ENCODE measurements at places on chromosomes 16 and 17. TPM values are rescaled to one million over a fixed set of nuclear protein-coding genes. Genes with fewer than 3 reads are reported as not detected.

Gene CFAP119
- 2.3 TPM for total RNA-seq

Gene FXR2
- 63.1 TPM for total RNA-seq

DNA sequence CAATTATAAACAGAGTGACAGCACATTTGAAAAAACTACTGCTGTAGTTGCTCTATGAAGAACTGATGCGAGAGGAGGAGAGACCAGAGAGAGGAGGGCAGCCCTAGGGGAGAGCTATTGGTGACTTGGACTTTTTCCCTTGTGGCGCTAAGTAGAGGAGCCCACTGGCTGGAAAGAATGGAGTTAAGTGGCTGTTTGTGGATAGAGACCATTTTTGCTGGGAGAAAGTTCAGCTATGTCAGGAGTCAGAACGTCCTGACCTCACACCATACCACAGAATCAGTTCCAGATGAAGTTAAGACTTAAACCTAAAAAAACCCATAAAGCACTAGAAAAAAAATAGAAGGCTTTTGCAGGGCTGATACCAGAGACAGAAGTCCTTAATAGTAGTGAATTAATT is 2.0 kb downstream of the POLR2A start:
- no peak for DNase-seq

DNA sequence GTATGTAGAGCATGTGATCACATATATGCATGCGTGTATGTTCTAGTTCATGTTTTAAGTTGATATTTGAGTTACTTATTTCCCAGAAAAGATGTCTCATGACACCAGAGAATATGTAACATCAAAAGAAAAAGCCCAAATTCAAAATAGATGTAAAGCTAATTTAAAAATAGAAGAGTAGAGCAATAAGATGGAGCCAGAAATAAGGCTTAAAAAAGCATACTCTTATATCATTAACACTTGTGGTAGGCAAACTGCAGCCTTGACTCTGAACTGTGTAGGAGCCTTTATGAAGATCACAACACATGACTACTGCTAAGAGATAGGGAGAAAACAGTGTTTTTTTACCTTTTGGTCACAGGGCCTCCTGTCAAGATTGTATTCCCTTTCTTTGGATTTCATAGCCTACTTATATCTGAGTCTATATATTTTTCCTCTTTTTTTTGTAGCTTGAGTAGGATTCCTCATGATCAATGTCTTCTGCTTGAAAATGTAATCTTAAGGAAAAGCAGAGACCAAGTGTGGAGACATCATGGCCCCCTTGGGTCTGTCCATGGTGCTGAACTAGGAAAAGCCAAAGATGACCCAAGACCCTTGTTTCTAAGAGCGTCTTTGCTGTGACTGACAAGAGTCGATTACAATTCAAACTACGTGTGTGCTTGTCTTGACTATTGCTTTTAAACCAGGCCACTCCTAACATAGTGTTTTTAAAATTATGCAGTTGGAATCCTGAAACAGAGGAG is 390.4 kb downstream of the SHISA9 start:
- DNase-seq: no peak

Gene TEKT1
- total RNA-seq: not detected

DNA sequence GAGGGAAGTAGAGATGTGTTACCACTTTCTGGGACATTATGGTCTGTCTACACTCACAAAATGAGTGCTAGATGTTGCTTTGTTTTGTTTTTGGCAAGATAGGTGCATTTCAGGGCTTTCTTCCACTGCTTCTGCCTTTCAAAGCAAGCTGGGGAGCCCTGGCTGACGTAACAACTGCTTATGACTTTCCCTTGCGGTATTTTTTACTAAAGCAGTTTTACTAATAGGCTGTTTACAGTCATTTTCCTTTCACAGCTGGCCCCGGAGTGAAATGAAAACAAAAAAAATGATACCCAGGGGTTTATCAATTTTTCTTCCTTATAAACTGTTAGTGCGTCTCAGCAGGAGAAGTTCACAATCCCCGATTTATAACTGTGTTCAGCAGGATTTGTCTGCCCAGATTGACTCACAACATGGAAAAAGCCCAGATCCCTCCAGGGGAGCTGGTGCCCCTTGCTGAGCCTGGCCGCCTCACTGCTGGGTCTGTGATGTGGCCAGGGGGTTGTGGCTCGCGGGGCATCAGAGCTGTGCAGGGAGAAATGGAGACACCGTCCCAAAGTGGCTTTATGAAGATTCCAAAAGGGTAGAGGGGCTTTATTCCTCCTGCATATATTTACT is 184.4 kb upstream of the HS3ST3A1 start:
- no peak for DNase-seq

- DNase-seq: no peak
Observed at GRCh38 chr16:66269617-66270332, 96.7 kb upstream of the CDH5 start.

GRCh38 chr16:19574615-19575014 is 19.1 kb downstream of the VPS35L start:
- DNase-seq: no peak

GRCh38 chr17:47888293-47888692 is 7.7 kb upstream of the SP2 start:
- no peak for DNase-seq

DNA sequence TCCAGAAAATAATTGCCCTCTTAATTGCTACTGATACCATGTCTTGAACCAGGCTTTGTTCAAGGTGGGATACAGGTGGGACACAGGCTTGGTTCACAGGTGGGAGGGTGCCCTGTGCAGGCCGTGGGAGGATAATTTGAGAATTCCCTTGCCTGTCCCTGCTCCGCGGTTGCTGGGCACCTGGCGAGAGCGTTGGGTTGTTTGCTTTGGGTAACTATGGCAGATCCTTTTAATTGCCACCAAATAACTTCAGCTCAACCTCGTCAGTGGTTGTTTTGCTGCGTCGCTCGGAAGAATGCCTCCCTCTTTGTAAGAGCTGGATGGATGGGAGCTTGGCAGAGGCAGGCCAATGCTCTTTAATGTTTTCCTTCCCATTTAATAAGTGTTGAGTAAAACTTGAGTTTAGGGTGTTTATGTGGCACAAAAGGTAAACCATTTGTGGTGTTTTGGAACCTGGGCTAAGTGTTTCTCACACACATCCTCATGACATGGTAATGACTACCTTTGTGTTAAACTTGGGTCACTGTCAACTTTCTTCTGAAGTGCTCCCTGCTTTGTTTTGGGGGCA is 202.5 kb downstream of the MSI2 start:
- no peak for DNase-seq

GRCh38 chr16:10514369-10515055 is 65.9 kb downstream of the EMP2 start:
- no peak for DNase-seq

DNA sequence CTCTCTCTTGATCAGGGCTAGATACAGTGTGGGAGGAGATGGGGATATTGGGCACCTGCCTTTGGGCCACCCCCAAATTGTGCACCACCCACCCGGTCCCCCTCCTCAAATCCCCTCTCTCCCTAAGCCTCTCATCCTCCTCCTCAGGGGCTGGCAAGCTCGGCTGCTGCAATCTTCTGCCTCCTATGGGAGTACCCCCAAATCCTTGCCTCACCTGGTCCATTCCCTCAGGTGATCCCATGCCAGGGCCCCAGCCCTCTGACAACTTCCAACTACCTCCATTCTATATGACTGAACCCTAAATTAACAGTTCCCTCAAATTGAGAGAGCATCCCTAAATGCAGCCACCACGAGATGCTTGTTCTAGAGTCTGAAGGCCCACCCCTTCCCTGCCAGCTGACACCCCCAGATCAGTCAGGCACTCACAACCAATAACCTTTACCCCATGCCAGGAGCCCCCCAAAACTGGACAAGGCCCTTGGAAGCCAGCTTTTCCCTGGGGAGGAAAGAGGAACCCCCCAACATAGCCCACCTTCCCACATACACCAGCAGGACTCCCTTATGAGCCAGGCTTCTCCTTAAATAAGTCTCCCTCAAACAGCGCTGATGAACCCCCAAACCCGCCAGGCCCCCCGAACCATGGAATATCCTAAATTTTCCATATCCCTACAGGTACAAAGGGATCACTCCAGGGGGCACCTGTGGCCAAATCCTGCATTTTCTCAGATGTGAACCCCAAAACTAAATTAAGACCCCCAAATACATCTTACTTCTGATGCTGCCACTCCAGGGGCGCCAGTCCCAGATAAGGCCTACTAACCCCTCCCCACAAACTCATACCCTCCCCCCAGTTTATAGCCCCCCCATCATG is 3.2 kb downstream of the DLG4 start:
- DNase-seq: no peak

DNA sequence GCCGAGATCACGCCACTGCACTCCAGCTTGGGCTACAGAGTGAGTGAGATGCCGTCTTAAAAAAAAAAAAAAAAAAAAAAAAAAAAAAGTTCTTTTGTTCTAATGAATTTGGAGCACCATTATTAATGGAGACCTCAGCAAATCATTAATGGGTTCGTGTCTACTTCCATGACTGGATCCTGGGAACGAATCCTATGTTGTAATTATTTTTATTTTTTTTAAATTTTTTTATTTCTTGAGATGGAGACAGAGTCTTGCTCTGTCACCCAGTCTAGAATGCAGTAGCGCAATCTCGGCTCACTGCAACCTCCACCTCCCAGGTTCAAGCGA is 30.7 kb downstream of the SPOP start:
- DNase-seq: no peak

Gene SLC5A10
- total RNA-seq: not detected

- no peak for DNase-seq
Observed at GRCh38 chr16:66134875-66135274, 231.6 kb upstream of the CDH5 start.

DNA sequence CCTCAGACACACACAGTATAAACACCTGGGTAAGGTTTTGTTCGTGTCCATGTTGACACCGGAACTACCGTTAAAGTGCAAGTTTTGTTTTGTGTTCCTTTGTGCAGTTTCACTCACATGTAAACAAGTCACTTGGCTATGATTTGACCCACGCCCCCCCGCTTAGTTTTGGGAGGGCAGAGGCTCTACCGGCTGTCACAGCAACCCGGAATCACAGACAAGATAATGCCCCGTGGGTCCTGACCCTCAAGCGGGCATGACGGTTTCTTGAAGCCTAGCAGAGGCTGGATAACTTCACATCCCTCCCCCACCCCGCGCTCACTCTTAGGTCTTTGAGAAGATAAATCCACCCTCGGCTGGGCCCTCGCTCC is 1.7 kb downstream of the RASD1 start:
- DNase-seq: no peak

GRCh38 chr17:30238003-30238344 is 2.5 kb upstream of the SLC6A4 start:
- no peak for DNase-seq
